ENCODE measurements at places on chromosomes 1 and 21. TPM values are rescaled to one million over a fixed set of nuclear protein-coding genes. Genes with fewer than 3 reads are reported as not detected.

The VHLL gene
- total RNA-seq, result not detected

The GNG4 gene
- under 0.01 TPM for total RNA-seq

GRCh38 chr21:42520628-42521253, 7.1 kb downstream of the SLC37A1 start:
- no peaks in the 10 kb centered on the region for H3K27me3 ChIP-seq
- H3K36me3 ChIP-seq, result no peaks in the 10 kb centered on the region
- peaks cover 7% of the 10 kb centered on the region for H3K4me1 ChIP-seq
- H3K4me3 ChIP-seq, result no peak overlapping the region

DNA sequence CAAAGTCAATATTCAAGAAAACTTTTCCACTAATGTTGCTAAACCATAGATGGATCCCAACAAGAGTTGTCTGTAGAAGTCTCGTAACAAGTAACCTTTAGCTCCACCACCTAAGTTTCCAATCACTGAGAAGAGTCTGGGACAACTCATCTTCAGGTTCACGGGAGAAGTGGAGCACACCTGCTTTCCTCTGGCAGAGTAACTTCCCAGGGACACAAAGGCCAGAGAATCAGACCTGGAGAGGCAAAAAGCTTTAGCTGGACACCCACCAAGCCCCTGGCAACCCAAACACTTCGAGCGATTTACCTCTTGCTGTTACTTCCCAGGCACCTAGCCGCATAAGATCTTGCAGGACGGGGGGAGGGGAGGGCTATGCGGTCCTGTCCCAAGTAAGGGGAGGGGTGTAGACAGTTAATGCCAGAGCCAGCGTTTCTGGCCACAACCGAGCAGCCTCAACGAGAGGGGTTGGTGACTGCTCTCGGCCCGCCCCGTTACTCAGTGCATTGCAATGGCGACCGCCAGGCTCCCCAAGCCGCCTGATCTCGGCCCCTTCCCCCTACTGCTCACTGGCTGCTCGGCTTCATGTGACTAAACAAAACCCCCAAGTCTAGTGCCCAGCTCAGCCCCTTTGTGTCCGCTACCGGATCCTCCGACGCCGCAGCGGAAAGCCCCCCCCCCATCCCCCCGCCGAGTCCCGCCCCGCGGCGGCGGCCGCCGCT, 709 bp downstream of the ZNF644 start:
- no peaks in the 10 kb centered on the region for H3K36me3 ChIP-seq
- peak; percentile 80 for DNase-seq
- H3K4me3 ChIP-seq, result peak overlapping the region; percentile 75
- peaks cover 6% of the 10 kb centered on the region for H3K4me1 ChIP-seq

The DENND1B gene
- total RNA-seq, result 8.4 TPM

- H3K36me3 ChIP-seq, result no peaks in the 10 kb centered on the region
- DNase-seq, result no peak
Measured at GRCh38 chr1:185680453-185680852, 53.7 kb upstream of the HMCN1 start.

DNA sequence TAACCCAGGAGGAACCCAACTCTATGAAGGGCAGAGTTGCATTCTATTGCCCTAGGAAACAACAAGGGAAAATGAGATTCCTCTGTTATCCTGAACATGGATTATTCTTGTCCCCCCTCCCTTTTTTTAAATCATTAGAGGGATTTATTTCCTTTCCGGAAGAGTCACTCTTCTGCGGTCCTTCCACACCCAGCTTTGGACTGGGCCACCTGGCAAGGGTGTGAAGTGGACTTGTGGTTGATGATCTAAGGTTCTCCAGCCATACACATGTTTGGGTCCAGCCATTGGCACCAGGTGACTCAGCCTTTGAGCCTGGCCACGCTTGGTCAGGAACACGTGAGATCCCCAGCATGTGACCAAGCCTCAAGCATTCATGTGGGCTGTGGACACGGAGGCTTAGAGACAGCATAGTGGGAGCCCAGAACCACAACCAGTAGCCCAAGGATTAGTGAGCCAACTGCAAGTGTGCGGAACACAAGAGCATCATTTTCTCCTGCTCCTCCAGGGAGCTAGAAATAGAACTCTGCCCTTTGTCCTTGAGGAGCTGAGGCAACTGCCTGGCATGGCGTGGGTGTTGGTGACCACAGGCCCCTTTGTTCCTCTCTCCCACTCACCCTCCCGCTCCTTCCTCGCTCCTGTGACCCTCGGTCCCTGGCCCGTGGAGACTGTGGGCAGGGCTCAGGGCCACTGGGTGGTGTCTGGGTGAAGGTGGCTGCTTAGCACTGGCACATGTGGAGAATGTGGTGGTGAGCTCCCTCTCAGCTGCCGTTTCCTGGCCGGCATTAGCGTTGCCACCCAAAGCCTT, 50.1 kb downstream of the NENF start:
- H3K36me3 ChIP-seq, result no peaks in the 10 kb centered on the region
- H3K4me1 ChIP-seq, result peaks cover 2% of the 10 kb centered on the region
- H3K27ac ChIP-seq, result no peak overlapping the region
- H3K27me3 ChIP-seq, result peaks cover 2% of the 10 kb centered on the region
- peak; percentile 53 for DNase-seq

The SRM gene
- total RNA-seq, result 8.2 TPM

GRCh38 chr1:40039245-40039756, 1.2 kb upstream of the CAP1 start:
- peaks cover 27% of the 10 kb centered on the region for H3K4me1 ChIP-seq
- H3K27ac ChIP-seq, result peak overlapping the region; percentile 98
- no peaks in the 10 kb centered on the region for H3K27me3 ChIP-seq
- peak overlapping the region; percentile 98 for H3K4me3 ChIP-seq
- no peaks in the 10 kb centered on the region for H3K36me3 ChIP-seq

The INSRR gene
- not detected for total RNA-seq

The KIAA1614 gene
- 8.1 TPM for total RNA-seq

The GOLT1A gene
- not detected for total RNA-seq

The DHDDS gene
- total RNA-seq, result 28.5 TPM

- H3K36me3 ChIP-seq, result no peaks in the 10 kb centered on the region
- H3K4me1 ChIP-seq, result no peaks in the 10 kb centered on the region
- no peaks in the 10 kb centered on the region for H3K27me3 ChIP-seq
- no peak overlapping the region for H3K27ac ChIP-seq
- no peak overlapping the region for H3K4me3 ChIP-seq
Measured at GRCh38 chr1:41169066-41169798, 72.9 kb downstream of the SCMH1 start.

- H3K4me1 ChIP-seq, result peaks cover 2% of the 10 kb centered on the region
- H3K27me3 ChIP-seq, result no peaks in the 10 kb centered on the region
- H3K27ac ChIP-seq, result no peak overlapping the region
- H3K4me3 ChIP-seq, result no peak overlapping the region
- peak; percentile 50 for DNase-seq
Measured at GRCh38 chr1:66446261-66447001, 87.5 kb upstream of the SGIP1 start.

GRCh38 chr1:33004613-33005012, 32.1 kb downstream of the AK2 start:
- H3K27ac ChIP-seq, result no peak overlapping the region
- no peak overlapping the region for H3K4me3 ChIP-seq
- DNase-seq, result no peak
- no peaks in the 10 kb centered on the region for H3K27me3 ChIP-seq

GRCh38 chr21:44485796-44486195, 30.5 kb downstream of the LRRC3 start:
- H3K4me1 ChIP-seq, result no peaks in the 10 kb centered on the region
- peak overlapping the region; percentile 30 for H3K4me3 ChIP-seq
- H3K36me3 ChIP-seq, result no peaks in the 10 kb centered on the region
- H3K27me3 ChIP-seq, result no peaks in the 10 kb centered on the region

GRCh38 chr21:27346041-27346448, 379.2 kb upstream of the ADAMTS5 start:
- H3K4me3 ChIP-seq, result no peak overlapping the region
- peak overlapping the region; percentile 30 for H3K27ac ChIP-seq
- no peaks in the 10 kb centered on the region for H3K27me3 ChIP-seq
- DNase-seq, result peak; percentile 36

The TNN gene
- not detected for total RNA-seq

DNA sequence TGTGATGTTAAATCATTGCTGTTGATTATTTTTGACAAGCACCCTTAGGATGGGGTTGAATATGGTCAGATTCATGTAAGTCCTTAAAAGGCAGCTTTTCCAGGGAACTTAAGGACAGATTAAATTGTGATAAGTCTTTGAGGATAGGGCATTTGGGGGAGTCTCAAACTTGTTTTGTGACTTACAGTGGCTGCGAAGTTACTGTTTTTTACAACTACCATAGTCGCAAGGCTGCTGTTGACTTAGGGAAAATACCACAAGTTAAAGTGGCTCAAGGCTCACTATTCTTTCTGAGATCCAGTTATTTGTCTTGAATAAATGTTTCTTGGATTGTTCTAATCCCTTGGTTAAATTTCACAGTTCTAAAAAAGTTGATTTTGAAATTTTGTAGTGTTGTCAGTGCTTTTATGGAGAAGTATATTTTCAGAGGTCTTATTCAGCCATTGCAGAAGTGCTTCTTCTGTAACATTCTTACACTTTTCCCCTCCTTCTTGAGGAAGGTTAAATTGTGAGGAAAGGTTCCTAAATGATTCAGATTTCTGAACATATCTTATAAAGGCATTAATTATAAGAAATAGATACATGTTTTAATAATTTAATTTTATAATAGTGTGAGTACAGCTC, 47.0 kb upstream of the MPC2 start:
- no peak overlapping the region for H3K4me3 ChIP-seq
- H3K27me3 ChIP-seq, result no peaks in the 10 kb centered on the region
- H3K27ac ChIP-seq, result no peak overlapping the region
- H3K4me1 ChIP-seq, result no peaks in the 10 kb centered on the region
- no peak for DNase-seq

DNA sequence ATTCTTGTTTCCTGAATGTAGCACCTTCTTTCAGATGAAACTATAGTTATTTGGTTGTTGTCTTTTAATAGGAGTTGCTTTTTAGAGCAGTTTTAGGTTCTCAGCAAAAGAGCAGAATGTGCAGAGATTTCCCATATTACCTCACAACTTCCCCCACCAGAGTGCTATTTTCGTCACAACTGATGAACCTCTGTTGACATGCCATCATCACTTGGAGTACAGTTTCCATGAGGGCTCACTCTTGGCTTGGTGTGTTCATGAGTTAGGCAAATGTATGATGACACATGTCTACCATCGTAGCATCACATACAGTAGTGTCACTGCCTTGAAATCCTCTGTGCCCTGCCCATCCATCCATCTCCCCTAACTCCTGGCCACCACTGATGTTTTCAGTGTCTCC, 3.7 kb downstream of the IBA57 start:
- no peaks in the 10 kb centered on the region for H3K27me3 ChIP-seq
- no peaks in the 10 kb centered on the region for H3K36me3 ChIP-seq
- no peak overlapping the region for H3K27ac ChIP-seq
- no peak overlapping the region for H3K4me3 ChIP-seq
- no peak for DNase-seq
- no peaks in the 10 kb centered on the region for H3K4me1 ChIP-seq

GRCh38 chr1:156212130-156212529, 677 bp upstream of the PMF1 start:
- peaks cover 2% of the 10 kb centered on the region for H3K4me1 ChIP-seq
- peak overlapping the region; percentile 97 for H3K27ac ChIP-seq
- no peaks in the 10 kb centered on the region for H3K27me3 ChIP-seq
- H3K4me3 ChIP-seq, result peak overlapping the region; percentile 74

GRCh38 chr1:68270951-68271350, 38.6 kb upstream of the WLS start:
- H3K4me1 ChIP-seq, result no peaks in the 10 kb centered on the region
- H3K27me3 ChIP-seq, result no peaks in the 10 kb centered on the region
- no peak overlapping the region for H3K27ac ChIP-seq
- H3K36me3 ChIP-seq, result no peaks in the 10 kb centered on the region

DNA sequence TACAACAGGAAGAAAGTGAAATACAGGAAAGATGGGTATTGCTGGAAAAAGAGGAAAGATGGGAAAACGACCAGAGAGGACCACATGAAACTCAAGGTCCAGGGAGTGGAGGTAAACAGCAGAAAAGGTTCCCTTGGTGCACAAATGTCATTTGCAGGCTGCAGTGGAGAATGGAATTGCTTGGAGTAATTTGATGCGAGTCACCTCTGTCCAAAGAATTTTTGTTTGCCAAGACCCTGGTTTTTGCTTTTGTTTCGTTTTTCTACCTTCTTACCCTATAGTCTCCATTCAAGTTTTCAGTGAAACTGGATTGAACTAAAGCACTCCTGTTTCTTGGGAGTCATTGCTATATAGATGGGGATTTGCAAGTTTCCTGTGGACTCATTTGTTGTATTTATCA, 464.3 kb downstream of the CAMTA1 start:
- H3K4me3 ChIP-seq, result no peak overlapping the region
- no peak for DNase-seq
- no peaks in the 10 kb centered on the region for H3K27me3 ChIP-seq
- H3K4me1 ChIP-seq, result peaks cover 5% of the 10 kb centered on the region

DNA sequence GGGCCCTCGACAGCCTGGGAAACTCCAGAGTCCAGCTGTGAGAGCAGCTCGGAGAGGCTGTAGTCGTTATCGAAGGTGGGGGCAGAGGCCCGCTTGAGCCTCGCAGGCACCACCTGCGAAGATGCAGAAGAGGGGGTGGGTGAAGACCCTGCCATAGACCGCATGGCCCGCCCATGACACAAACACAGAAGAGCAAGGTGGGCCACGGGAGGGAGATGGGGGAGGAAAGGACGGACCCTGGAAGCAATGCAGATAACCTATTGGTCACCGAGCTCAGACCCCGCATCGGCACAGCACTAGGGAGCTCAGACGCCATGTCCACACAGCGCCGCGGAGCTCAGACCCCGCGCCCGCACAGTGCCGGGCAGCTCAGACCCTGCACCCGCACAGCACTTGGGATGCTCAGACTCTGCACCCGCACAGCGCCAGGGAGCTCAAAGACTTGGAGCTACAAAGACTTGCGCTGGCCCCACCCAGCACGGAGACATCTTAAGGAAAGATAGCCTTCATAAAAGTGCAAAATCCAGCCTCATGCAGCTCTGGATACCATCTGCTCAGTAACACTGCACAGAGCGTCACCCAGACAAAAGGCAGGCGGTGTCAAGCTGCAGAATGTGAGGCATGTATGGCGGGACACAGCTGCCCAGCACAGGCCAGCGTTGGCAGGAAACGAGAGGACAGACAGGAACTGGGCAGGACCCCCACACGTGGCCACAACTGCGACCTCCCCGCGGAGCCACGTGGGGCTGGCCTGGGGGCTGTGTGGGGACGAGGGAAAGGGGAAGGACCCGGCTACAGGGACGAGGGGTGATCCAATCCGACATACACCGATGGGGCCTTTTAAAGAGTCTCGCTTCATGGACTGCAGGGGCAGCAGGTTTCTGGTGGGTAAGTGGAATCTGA, 22.6 kb downstream of the RIPK4 start:
- no peaks in the 10 kb centered on the region for H3K36me3 ChIP-seq
- no peak for DNase-seq
- no peak overlapping the region for H3K4me3 ChIP-seq
- no peak overlapping the region for H3K27ac ChIP-seq
- H3K27me3 ChIP-seq, result no peaks in the 10 kb centered on the region

GRCh38 chr21:29145354-29145782, 14.9 kb downstream of the MAP3K7CL start:
- H3K27ac ChIP-seq, result peak overlapping the region; percentile 67
- DNase-seq, result peak; percentile 93
- H3K36me3 ChIP-seq, result no peaks in the 10 kb centered on the region
- H3K4me3 ChIP-seq, result no peak overlapping the region
- peaks cover 27% of the 10 kb centered on the region for H3K4me1 ChIP-seq

GRCh38 chr1:7253118-7253480, 467.8 kb downstream of the CAMTA1 start:
- peak; percentile 70 for DNase-seq
- H3K27me3 ChIP-seq, result no peaks in the 10 kb centered on the region
- peaks cover 5% of the 10 kb centered on the region for H3K4me1 ChIP-seq
- no peak overlapping the region for H3K27ac ChIP-seq
- no peak overlapping the region for H3K4me3 ChIP-seq
- H3K36me3 ChIP-seq, result no peaks in the 10 kb centered on the region
